Kidney (tissue), 22 donors: ENCODE measurements at places on chromosomes 3 and 15. TPM values are rescaled to one million over a fixed set of nuclear protein-coding genes. Genes with fewer than 3 reads are reported as not detected.

The EFHB gene
- total RNA-seq = 2.1 TPM

The CHL1 gene
- 109 TPM for total RNA-seq

The KNL1 gene
- total RNA-seq = 1.1 TPM

The FOXB1 gene
- not detected for total RNA-seq

DNA sequence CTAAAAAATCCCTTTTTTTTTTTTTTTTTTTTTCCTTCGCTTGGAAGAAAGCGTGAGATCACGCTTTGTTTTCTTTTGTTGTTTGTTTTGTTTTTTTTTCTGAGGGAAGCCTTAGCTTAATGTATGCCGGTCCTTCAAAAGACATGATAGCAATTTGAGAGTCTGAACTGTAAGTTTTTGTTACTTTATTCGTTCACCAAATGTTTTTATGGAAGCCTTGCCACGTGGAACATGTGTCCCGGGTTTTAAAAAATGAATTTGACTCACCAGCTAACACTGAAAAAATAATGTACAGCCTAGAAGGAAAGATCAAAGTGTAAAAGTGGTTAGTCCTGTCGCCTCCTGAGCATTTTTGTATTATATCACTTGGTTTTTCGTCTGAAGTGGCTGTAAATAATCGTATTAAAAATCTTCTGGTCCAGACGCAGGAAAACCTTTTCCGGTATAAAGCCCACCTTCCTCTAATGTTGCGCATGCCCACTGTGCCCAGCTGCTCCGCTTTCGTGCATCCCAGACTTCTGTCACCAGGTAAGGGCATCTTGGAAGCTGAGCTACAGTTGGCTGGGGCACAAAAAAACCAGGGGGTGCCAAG, 795 bp upstream of the MYNN start:
- peak; percentile 95 for DNase-seq
- H3K27me3 ChIP-seq = no peaks in the 10 kb centered on the region
- peaks cover 7% of the 10 kb centered on the region for H3K4me1 ChIP-seq
- peaks cover 2% of the 10 kb centered on the region for H3K36me3 ChIP-seq
- H3K27ac ChIP-seq = peak overlapping the region; percentile 97

- H3K36me3 ChIP-seq = no peaks in the 10 kb centered on the region
- no peaks in the 10 kb centered on the region for H3K27me3 ChIP-seq
- no peak overlapping the region for H3K27ac ChIP-seq
- no peaks in the 10 kb centered on the region for H3K4me1 ChIP-seq
- DNase-seq = no peak
These were observed 36.9 kb downstream of the THRB start for GRCh38 chr3:24457719-24458118.

DNA sequence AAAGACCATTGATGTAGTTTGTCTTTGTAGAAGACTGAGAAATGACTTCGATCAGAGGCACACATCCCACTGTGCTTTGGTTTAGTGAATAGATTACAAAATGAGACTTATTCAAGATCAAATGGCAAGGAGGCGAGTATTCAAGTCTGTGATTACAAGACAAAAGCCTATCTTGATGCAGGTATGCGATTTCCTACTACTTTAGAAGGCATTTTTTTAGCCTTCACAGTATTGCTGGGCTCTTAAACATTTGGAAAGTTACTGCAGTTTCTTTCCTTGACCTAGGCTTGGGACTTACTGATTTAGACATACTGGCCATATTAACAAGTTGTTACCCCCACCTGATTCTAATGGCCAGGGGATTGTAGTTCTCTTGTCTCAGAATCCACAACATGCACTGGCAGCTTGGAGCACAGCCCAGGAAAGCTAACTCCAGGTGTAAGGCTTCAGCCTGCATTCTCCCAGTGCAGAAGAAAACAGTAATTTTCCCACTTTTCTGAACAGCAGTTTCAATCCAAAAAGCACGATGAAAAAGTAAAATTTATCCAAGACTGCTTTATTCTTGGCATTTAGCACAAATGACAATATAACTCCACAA, 311.6 kb downstream of the EPHA6 start:
- no peak for DNase-seq
- H3K4me1 ChIP-seq = no peaks in the 10 kb centered on the region
- no peak overlapping the region for H3K4me3 ChIP-seq
- no peaks in the 10 kb centered on the region for H3K27me3 ChIP-seq
- no peak overlapping the region for H3K27ac ChIP-seq

DNA sequence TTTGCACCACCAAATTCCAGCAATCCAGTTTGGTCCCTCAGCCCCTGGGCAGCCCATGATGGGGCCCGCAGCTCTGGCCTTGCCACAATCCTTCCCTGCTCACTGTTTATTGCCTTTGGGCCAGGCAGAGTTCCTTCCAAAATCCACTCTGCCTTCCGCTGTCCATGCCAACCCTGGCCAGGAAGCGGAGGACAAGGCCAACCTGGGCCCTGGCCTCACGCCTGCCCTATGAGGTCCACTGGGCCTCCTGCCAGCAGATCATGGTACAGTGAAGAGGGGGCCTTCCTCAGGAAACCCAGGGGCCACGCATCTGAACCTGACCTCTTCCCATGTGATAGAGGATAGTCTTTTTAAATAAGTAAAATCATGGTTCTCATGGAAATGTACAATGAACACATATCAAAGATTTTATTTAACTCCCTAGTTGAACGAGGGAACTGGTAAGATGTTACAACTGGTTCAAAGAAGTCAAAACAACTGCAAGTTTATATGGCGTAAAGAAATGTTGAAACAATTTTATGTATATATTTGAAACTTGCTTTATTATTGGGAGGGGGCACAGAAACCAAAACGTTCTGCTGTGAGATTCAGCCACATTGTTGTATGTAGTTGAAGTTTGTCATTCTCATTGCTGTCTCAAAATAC, 95.8 kb upstream of the TNFAIP8L3 start:
- no peaks in the 10 kb centered on the region for H3K4me1 ChIP-seq
- H3K36me3 ChIP-seq = no peaks in the 10 kb centered on the region
- H3K27me3 ChIP-seq = no peaks in the 10 kb centered on the region
- no peak for DNase-seq
- H3K27ac ChIP-seq = no peak overlapping the region

- H3K27ac ChIP-seq = peak within 1 kb of the TSS; percentile 57
- H3K4me1 ChIP-seq = peaks cover 43% of the 10 kb centered on the region
- H3K36me3 ChIP-seq = no peaks in the 10 kb centered on the region
- DNase-seq = peak; percentile 90
- H3K27me3 ChIP-seq = no peaks in the 10 kb centered on the region
These were observed at the start of gene CSK for GRCh38 chr15:74781431-74782258. TSS of gene CSK (plus strand) at chr15:74782080. CDS start at chr15:74798298, 16,218 bp downstream.

- DNase-seq = no peak
- no peak overlapping the region for H3K27ac ChIP-seq
- H3K4me3 ChIP-seq = no peak overlapping the region
These were observed 25.3 kb downstream of the TRAK1 start for GRCh38 chr3:42116466-42116865.

DNA sequence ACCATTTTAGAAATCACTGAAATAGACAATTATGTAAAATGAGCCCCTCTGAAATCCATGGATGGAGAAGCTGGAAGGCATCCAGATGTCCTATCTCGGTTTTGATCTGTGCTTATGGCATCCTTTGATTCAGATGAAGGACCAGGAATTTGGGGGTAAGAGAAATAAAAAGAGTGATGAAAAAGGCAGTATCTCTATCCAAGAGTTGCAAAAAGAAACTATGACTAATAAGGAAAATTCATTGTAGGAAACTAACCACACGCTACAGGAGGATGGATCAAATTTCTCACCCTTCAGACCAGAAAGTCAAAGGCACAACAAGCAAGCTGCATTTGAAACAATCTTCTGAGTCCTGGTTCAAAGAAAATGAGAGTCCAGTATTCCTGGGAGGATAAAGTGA, 34.8 kb downstream of the SRGAP3 start:
- no peak overlapping the region for H3K27ac ChIP-seq
- no peaks in the 10 kb centered on the region for H3K4me1 ChIP-seq
- no peaks in the 10 kb centered on the region for H3K36me3 ChIP-seq
